SJCRH30 (cell line): ENCODE measurements at places on chromosomes 4 and X.

GRCh38 chr4:113455061-113455460, 306.5 kb downstream of the CAMK2D start:
- H3K27me3 ChIP-seq, result no peaks in the 10 kb centered on the region
- H3K4me1 ChIP-seq, result peaks cover 70% of the 10 kb centered on the region
- peak; percentile 90 for DNase-seq

DNA sequence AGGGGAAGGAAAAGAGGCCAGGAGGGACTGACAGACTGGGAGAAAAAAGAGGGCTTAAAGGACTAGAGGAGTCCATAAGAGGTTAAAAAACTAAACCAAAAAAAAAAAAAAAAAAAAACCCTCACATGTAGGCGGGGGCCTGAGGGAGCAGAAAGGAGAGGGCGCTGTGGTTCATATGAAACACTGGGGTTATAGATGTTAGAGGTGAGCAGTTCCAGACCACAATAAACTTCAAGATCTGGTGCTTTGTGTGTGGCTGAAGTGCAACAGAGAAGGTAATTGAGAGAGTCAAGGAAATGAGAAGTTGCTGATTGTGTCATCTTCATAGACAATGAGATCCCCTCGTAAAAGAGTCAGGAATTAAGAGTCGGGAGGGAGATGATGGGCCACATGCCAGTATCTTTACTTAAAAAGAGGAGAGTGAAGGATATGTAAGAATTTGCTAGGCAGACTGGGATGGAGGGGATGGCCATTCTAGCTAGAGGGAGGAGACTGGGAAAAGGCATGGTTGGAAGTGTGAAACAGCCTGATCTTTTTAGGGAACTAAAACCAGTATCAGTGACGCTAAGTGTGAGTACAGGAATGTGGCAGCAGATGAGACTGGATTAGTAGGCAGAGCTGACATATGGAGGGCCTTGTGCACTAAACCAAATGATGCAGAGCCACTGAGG, 18.4 kb upstream of the OGT start:
- no peaks in the 10 kb centered on the region for H3K36me3 ChIP-seq
- H3K4me3 ChIP-seq, result no peak overlapping the region
- no peak overlapping the region for H3K27ac ChIP-seq
- H3K27me3 ChIP-seq, result no peaks in the 10 kb centered on the region

GRCh38 chr4:10066206-10066605, 44.9 kb upstream of the SLC2A9 start:
- H3K4me1 ChIP-seq, result no peaks in the 10 kb centered on the region
- no peak overlapping the region for H3K4me3 ChIP-seq
- H3K27me3 ChIP-seq, result no peaks in the 10 kb centered on the region
- no peak overlapping the region for H3K27ac ChIP-seq
- no peak for DNase-seq
- no peaks in the 10 kb centered on the region for H3K36me3 ChIP-seq

DNA sequence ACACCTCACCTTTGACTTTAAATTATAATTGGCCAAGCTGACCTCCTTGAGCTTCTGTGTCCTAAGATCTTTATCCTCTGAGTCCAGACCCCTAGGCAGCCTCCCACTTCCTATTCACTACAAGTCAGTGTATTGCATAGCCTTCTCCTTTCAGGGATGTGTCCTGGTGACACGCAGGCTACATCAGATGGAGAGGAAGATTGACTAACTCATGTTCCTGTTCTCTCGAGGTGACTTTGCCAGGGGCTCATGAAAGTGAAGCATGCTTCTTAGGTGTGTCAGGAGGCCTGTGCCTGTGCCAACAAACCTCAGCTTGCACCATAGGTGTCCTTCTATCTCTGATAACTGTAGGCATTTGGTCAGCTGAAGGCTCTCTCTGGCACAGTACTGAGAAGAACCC, 195.7 kb upstream of the HS3ST1 start:
- H3K27ac ChIP-seq, result no peak overlapping the region
- no peaks in the 10 kb centered on the region for H3K36me3 ChIP-seq

GRCh38 chrX:4881277-4881676, 1167.8 kb upstream of the PRKX start:
- H3K4me3 ChIP-seq, result no peak overlapping the region
- H3K36me3 ChIP-seq, result no peaks in the 10 kb centered on the region
- no peak for DNase-seq
- no peak overlapping the region for H3K27ac ChIP-seq
- no peaks in the 10 kb centered on the region for H3K4me1 ChIP-seq

DNA sequence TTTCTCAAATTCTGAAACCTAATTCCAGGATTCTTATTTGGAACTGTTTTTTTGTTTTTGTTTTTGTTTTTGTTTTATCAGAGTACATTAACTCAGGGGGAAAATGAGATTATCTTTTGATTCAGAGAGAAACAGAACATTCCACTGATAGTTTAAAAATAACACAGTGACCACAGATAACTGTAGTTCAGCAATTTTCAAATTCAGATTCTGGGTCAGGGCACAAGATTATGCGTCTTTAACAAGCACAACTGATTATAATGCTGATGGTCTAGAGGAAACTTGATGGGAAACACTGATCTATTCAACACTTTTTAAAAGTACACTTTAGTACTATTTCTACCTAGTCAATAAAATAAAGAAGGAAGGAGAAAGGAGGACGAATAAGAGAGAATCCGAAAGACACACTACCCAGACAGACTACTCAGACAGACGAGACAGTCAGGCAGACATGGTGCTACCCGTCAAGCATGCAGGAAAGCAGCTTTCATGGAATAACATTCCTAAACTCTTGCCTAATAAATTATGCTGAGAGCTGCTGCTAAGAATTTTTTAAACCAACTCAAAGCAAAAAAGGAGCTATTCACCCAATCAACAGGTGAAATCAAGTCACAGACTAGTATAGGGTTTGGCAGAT, 59.0 kb downstream of the APBB2 start:
- H3K4me3 ChIP-seq, result no peak overlapping the region
- peaks cover 31% of the 10 kb centered on the region for H3K4me1 ChIP-seq
- no peaks in the 10 kb centered on the region; the same call in 1 of the 2 replicates for H3K36me3 ChIP-seq
- H3K27ac ChIP-seq, result peak overlapping the region; percentile 60
- DNase-seq, result no peak

DNA sequence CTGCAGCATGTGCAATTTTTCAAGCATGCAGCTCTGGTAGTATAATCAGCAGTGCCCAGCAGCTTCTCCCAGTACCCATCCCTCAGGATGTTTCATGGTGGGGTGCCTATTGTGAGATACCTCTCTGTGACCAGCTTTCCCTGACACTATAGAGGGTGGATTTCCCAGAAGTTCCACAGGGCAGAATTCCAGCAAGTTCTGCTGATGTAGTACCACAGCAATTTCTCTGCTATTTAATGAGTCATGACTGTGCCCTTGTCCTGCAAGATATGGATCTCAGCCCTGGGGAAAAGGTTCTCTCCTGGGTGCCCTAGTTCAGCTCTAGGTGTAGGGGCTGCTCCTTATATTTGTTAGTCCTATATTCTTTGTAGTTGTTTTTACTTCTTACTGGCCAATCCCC, 174.8 kb downstream of the ENOX2 start:
- H3K4me3 ChIP-seq, result no peak overlapping the region
- no peaks in the 10 kb centered on the region for H3K27me3 ChIP-seq
- DNase-seq, result no peak
- H3K36me3 ChIP-seq, result no peaks in the 10 kb centered on the region

GRCh38 chr4:14602206-14602605, 400.1 kb upstream of the CPEB2 start:
- H3K4me1 ChIP-seq, result no peaks in the 10 kb centered on the region
- no peak overlapping the region for H3K27ac ChIP-seq
- H3K27me3 ChIP-seq, result no peaks in the 10 kb centered on the region
- H3K36me3 ChIP-seq, result no peaks in the 10 kb centered on the region
- no peak for DNase-seq

GRCh38 chr4:176964116-176964691, 171.5 kb upstream of the VEGFC start:
- H3K4me1 ChIP-seq, result no peaks in the 10 kb centered on the region
- H3K36me3 ChIP-seq, result no peaks in the 10 kb centered on the region
- H3K27ac ChIP-seq, result no peak overlapping the region

GRCh38 chrX:46686003-46686645, 72.8 kb downstream of the SLC9A7 start:
- peak; percentile 12 for DNase-seq
- H3K4me1 ChIP-seq, result no peaks in the 10 kb centered on the region
- H3K4me3 ChIP-seq, result no peak overlapping the region
- H3K27me3 ChIP-seq, result no peaks in the 10 kb centered on the region

DNA sequence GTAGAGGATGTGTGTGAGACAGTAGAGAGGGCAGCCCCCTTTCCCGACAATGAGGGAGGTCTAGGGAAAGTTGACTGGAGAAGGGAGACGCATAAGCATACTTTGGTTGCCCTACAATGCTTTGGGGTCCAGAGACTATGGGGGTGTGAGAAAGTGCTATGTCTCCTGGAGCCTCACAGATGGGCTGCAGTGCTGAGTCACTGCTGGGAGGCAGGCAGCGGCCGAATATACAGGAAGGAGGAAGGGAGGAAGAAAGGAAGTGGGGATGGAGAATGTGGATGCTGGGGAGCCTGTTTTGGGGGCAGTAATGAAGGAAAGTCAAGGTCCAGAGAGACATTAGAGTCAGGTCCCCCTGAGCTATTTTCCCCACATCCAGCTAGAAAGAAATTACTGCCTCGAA, 12.7 kb downstream of the DRP2 start:
- H3K36me3 ChIP-seq, result no peaks in the 10 kb centered on the region
- no peak overlapping the region for H3K27ac ChIP-seq
- no peaks in the 10 kb centered on the region for H3K27me3 ChIP-seq

DNA sequence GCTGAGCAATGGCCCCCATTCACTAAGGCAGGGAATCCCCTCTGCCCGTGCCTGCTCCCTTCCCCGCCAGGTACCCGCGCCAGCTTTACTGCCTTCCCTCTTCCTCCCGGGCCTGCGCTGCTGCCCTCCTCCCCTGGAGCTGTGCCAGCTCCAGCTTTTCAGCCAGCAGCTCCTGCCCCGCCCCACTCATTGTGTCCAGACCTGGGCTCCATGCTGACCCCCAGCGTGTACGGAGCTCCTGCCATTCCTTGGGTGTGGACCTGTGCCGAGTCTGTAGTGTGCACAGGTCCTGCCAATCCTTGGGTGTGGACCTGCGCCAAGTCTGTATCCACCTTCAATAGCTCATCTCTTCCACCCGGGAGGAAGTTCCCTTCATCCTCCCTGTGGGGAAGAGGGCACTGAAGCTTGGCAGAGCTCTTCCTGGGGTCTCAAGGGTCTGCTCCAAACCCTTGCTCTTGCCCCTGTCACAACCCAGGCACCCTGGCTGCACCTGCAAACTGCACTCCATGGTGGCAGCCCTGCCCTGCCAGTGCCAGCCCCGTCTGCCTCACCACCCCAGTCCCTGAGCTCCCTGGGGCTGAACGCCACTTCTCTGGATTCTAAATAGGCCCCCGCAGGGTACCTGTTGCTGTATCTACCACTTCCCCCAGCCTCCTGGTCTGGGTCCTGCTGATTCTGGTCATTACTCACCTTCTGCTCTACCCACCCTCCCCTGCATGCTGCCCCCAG, 63.9 kb downstream of the TRMT44 start:
- H3K27me3 ChIP-seq, result no peaks in the 10 kb centered on the region
- H3K27ac ChIP-seq, result no peak overlapping the region
- H3K4me3 ChIP-seq, result no peak overlapping the region
- peaks cover 60% of the 10 kb centered on the region for H3K4me1 ChIP-seq

GRCh38 chrX:13551610-13552009, 17.8 kb upstream of the EGFL6 start:
- H3K27me3 ChIP-seq, result no peaks in the 10 kb centered on the region
- H3K27ac ChIP-seq, result no peak overlapping the region
- no peaks in the 10 kb centered on the region for H3K36me3 ChIP-seq

DNA sequence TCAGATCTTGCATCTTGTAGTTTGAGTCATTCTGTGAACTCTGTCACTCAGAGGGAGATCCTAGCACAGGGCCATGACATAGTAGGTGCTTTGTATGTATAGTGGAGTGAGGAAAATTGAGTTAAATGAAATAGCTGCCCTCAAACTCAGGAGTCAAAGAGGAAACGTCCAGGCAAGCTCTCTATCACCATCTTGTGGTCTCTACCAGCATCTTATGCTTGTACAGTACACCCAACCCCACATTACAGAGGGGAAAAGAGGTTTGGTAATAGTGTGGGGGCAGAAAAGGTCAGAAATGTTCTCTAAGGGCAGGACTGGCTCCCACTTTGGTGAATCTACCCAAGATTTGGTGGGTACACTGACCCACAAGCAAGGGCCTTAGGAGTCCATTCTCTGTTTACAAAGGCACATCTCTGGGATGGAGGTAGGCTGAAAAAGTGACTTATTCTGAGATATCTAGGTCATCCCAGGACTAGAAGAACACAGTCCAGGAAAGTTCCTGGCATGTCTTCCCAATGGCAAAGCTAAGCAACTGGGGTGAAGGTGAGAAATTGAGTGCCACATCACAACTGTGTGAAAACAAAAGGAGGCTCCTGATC, 131.8 kb downstream of the OR13H1 start:
- no peak overlapping the region for H3K27ac ChIP-seq
- DNase-seq, result no peak
- H3K36me3 ChIP-seq, result no peaks in the 10 kb centered on the region
- no peaks in the 10 kb centered on the region for H3K27me3 ChIP-seq

DNA sequence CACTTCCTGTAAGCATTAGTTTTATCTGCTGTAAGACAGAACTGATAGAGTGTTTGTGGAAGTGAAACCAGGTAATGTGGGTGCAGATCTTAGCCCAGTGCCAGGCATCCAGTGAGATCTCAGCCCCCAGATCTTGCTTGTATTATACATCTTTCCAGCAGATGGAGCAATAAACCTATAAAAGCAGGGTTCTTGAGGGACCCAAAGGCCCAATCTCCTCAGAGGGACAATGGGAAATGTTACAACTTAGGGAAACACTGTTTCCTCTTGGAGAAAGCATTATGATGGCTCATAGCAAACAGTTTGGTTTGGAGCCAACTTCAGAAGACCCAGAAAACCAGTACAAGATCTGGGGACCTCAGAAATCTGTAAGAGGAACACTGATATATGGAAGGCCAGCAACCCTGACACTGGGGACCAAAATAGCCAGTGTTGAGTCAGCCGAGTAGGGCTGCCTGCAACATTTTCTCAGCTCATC, 206.3 kb downstream of the SLC7A11 start:
- peak; percentile 9 for DNase-seq
- no peaks in the 10 kb centered on the region for H3K36me3 ChIP-seq
- H3K4me3 ChIP-seq, result no peak overlapping the region
- peaks cover 6% of the 10 kb centered on the region; the same call in 1 of the 2 replicates for H3K4me1 ChIP-seq
- H3K27me3 ChIP-seq, result no peaks in the 10 kb centered on the region

GRCh38 chr4:7279902-7280301, 87.6 kb downstream of the SORCS2 start:
- no peak overlapping the region for H3K4me3 ChIP-seq
- H3K4me1 ChIP-seq, result peaks cover 9% of the 10 kb centered on the region; the same call in 1 of the 2 replicates
- H3K27ac ChIP-seq, result no peak overlapping the region
- H3K36me3 ChIP-seq, result no peaks in the 10 kb centered on the region

GRCh38 chrX:10167573-10167972, 10.8 kb downstream of the CLCN4 start:
- peaks cover 29% of the 10 kb centered on the region for H3K4me1 ChIP-seq
- H3K4me3 ChIP-seq, result no peak overlapping the region
- no peak for DNase-seq
- H3K27ac ChIP-seq, result peak overlapping the region; percentile 90
- peaks cover 6% of the 10 kb centered on the region for H3K36me3 ChIP-seq

GRCh38 chr4:14653338-14653737, 348.9 kb upstream of the CPEB2 start:
- no peaks in the 10 kb centered on the region for H3K36me3 ChIP-seq
- no peak for DNase-seq
- H3K27me3 ChIP-seq, result no peaks in the 10 kb centered on the region
- H3K4me1 ChIP-seq, result no peaks in the 10 kb centered on the region
- H3K27ac ChIP-seq, result no peak overlapping the region

GRCh38 chrX:150366951-150367545, 3.9 kb downstream of the MAMLD1 start:
- no peaks in the 10 kb centered on the region for H3K27me3 ChIP-seq
- peak overlapping the region; percentile 67; the same call in 1 of the 2 replicates for H3K4me3 ChIP-seq
- no peaks in the 10 kb centered on the region for H3K36me3 ChIP-seq
